ENCODE measurements at places on chromosomes 1 and 21.

DNA sequence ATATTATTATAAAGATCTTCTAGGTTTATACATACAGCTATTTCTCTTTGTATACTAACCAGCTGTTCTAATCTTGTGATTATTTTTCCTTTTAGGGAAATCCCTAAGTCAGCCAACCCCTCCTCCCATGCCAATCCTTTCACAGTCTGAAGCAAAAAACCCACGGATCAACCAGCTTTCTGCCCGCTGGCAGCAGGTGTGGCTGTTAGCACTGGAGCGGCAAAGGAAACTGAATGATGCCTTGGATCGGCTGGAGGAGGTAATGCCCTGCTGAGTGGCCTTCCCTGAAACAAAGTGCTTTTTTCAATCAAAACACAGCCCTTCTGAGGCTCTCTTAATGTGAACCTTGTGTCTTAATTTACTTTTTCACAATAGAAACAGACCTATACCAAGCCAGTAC lies 32.4 kb upstream of the BMP8A start:
- DNase-seq, result no peak

DNA sequence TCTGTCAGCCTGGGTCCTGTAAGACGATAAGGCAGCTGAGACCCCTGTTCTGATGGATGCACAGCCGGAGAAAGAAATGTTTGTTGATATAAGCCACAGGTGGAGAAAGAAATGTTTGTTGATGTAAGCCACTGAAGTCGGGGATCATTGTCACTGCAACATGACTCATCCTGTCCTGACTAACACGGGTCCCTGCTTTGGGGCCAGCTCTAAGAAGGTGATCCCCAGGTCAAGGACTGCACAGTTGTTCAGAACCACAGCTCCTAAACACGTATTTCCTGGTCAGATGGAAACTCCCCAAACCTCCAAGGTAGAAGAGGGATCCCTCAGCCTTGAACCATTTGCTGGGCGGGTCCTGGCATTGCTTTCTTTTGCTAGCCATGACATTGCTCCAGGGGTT lies 86.4 kb upstream of the IGSF21 start:
- DNase-seq, result no peak

GRCh38 chr1:47853059-47853458 lies 144.1 kb downstream of the TRABD2B start:
- no peak for DNase-seq

DNA sequence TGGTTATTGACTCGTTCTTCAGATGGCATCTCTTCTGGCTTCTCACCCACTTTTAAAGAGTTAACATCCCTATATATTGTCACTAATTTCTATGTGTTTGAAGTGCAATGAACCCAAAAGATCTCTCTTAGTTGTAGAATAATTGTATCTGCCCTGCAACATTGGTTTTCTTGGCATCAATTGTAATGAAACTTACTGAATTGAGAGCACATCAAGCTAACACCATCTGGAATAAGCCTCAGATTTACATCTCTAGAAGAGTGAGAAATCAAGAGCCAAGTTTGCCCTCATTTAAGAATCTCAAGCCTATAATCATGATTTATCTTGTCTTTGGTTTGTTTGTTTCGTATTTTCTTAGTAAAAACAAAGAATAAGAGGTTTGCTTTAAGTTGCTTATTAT lies 372.6 kb upstream of the LRRC7 start:
- no peak for DNase-seq

GRCh38 chr1:156115514-156116374 lies 1.2 kb downstream of the LMNA start:
- no peak for DNase-seq

DNA sequence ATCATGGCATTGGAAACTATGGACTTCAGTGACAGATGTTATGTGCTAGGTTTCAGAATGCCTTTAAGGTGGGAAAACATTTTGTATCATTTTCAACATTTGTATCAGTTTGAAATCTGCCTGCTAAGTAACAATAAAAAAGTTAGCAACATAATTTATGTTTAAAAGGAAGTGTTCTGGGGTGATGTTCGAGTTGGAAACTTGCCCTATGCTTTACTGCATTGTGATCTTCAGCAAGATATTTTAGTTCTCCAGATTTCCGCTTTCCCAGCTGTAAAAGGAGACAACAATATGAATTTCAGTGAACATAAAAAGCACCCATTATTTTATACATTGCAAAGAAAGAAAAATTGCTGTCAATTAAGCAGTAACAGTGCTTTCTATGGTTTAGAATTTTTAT lies 187.4 kb downstream of the DISC1 start:
- no peak for DNase-seq

- DNase-seq, result no peak
Observed at GRCh38 chr1:6357243-6357936, 36.2 kb downstream of the ACOT7 start.
